Skeletal muscle cell (primary cell): ENCODE measurements at places on chromosomes 16 and 17.
A peak's percentile ranks its signal among the peaks of the same experiment; 100 is the strongest.

DNA sequence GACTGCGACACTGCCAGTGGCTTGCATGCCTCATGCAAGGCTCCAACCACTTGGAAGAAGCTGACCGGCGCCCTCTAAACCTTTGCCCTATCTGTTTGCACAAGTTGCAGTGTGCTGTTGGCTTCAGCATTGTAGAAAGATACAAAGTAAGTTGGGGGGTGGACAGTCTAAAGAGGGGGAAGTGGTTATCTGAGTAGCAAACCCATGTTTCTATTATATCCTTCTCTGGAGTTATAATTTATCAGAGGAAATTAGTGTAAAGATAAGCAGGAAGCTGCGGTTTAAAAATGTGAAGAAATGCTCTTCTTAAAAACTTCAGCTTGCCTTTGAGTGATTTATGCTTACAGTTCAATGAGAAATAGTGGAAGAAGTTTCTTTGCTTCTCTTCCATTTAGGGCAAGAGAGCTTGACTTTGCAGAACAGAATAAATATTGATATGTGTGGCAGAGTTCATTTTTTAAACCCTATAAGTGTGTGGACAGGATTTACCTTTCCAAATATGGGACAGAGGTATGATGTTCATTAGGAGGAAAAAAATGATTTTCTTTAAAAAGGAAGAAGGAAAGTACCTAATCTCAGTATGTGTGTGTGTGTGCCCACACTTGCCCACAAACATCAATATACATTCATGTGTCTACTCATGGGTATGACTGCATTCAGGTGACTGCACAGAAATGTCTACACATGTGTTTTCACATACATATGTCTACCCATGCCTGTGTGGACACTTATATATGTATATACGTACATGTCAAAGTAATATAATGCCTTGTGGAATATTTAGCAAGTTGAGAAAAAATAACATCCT lies 8.1 kb downstream of the AMZ2 start:
- no peak for DNase-seq

DNA sequence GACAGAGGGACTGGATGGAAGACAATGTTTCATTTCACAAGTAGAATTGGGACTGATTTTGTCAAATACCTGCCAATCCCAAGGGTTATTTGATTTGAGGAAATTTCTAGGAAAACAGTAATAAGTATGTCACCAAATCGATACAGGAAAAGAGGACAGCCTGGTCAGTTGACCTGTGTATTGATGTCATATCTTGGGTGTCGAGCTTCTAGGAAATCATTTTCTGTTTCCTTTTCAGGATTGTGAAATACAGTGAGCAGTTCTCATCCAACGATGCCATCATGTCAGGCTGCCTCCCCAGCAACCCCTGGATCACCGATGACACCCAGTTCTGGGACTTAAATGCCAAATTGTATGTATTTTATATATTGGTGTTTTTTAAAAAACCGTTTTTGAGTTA lies 56.1 kb downstream of the RGS9 start:
- DNase-seq, result no peak

- DNase-seq, result no peak
These were observed 542 bp downstream of the KLHL36 start for GRCh38 chr16:84648595-84649510.

GRCh38 chr16:55120408-55120807 lies 189.7 kb downstream of the IRX5 start:
- no peak for DNase-seq

DNA sequence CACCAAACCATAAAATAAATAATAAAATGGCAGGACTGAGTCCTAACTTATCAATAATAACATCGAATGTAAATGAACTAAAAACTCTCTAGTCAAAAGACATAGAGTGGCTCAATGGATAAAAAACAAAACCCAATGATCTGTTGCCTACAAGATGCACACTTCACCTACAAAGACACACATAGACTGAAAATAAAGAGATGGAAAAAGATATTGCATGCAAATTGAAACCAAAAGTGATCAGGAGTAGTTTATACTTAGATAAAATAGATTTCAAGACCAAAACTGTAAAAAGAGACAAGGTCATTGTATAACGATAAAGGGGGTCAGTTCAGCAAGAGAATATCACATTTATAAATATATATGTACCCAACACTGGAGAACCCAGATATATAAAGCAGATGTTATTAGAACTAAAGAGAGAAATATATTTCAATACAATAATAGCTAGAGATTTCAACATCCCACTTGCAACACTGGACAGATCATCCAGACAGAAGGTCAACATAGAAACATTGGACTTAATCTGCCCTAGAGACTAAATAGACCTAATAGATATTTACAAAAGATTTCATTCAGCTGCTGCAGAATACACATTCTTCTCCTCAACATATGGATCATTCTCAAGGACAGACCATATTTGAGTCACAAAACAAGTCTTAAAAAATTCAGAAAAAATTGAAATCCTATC lies 29.8 kb downstream of the SLC47A2 start:
- DNase-seq, result no peak

DNA sequence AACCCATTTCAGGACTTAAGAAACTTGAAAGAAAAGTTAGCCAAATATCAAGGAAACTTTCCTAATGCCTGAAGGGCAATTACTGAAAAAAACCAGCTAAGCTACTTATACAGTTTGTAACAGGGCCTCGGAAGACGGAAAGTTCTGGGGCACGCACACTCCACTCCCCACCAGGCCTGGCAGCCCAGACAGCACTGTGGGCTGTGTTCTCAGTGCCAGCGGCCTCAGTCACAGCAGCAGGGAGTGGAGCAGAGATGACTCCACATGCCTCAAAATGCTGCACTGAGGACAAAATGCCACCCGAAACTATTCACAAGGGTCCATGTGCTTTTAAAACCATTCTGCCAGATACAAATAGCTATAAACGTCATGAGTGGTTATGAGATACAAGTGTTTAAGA lies 6.3 kb upstream of the ECI1 start:
- no peak for DNase-seq

GRCh38 chr16:4261557-4262172 lies 11.2 kb downstream of the TFAP4 start:
- no peak for DNase-seq

- DNase-seq, result no peak
These were observed 31.8 kb upstream of the PSMD7 start for GRCh38 chr16:74264811-74265210.

- no peak for DNase-seq
These were observed 51.3 kb downstream of the ADCY9 start for GRCh38 chr16:4064950-4065352.

GRCh38 chr16:26546573-26546972 lies 520.2 kb upstream of the C16orf82 start:
- DNase-seq, result no peak

- no peak for DNase-seq
These were observed 571 bp upstream of the NME1 start for GRCh38 chr17:51152766-51153209.

DNA sequence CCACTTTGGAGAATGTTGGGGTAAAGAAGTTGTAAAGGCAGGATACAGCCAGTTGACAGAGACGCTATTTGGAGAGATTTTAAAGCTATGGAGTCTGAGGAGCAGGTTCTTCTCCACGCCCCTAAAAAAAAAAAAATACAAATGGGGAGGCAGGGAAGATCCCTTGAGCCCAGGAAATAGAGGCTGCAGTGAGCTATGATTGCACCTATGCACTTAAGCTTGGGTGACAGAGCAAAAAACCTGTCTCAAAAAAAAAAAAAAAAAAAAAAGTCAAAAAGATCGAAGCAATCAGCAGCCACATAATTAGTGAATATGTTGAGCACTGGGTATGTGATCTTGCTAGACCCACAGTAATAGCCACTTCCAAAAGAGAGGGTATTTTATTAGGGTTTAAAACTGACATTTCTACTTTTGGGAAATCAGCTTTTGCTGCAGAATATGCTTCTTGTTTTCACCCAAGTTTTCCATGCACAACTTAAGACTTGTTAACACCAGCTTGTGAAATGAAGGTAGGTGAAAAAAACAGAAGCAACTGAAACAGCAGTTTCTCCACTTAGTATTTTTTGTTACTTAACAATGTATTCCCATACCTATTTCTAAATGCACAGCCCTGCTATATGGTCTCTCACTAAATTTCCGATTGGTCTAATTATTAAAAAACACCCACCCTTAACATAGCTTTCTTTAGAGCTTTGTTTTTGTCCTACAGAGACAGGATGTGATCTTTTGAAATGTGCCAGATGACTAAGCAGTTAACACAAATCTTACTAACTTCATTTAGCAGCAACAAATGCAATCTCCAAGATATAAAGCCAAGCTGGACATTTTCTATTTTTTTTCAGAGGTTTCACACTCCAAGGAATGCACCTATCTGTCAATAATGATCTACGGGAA lies 2.5 kb upstream of the ARL6IP1 start:
- DNase-seq, result no peak

GRCh38 chr17:42016941-42017865 lies at the start of gene DNAJC7:
Gene DNAJC7 (minus strand): TSS chr17:42017439. CDS start chr17:42017416, 23 bp downstream.
- peak; percentile 73 for DNase-seq

- no peak for DNase-seq
These were observed 135.7 kb downstream of the PRKCA start for GRCh38 chr17:66438101-66438500.

- DNase-seq, result no peak
These were observed 2.8 kb downstream of the GRB7 start for GRCh38 chr17:39740357-39741111.

DNA sequence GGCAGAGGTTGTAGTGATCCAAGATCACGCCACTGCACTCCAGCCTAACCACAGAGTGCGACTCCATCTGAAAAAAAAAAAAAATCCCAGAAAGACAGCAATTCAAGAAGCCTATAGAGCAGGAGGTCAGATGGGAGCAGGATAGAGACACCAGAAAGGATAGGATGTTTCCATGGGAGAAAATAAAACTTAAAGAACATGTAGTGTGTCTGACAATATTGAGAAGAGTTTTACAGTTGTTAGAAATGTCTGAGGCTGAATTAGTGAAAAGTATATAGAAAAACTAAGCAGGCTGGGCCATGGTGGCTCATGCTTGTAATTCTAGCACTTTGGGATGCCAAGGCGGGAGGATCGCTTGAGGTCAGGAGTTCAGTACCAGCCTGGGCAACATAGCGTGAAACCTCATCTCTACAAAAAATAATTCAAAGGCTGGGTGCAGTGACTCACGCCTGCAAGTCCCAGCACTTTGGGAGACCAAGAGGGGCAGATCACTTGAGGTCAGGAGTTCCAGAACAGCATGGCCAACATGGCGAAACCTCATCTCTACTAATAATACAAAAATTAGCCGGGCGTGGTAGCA lies 15.3 kb upstream of the TRIM37 start:
- no peak for DNase-seq

- no peak for DNase-seq
These were observed 4.5 kb upstream of the SAMD14 start for GRCh38 chr17:50134206-50135110.

DNA sequence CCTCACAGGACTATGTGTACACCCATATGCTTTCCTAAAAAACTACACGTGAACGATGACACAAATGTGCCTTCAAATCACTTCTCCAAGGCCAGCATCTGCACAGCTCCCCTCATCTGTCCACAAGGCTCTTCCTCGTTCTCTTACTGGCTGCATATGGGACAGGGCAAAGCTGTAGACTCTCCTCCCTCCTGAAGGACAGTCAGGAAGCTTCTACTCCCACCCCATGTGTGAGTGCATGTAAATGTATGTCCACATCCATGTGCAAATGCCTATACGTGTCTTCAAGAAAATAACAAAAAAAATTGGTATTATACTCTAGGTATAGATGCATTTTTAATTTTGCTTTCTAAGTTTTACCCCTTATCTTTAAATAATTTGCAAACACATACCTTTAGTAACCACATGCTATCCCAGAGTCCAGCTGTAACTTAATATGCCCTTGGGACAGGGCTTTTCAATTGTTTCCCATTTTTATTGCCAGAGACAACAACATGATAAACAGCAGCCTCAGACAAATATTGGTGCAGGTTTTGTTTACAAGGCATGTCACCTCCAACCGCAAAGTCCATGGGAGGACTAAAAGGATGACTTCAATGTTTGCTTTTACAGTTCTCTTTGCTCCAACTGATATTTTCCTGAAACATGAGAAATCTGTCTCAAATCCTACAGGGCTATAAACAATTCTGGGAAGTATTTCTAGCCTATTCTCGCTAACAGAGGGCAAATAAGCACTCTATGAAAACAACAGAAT lies 31.6 kb upstream of the FAAP100 start:
- DNase-seq, result no peak

DNA sequence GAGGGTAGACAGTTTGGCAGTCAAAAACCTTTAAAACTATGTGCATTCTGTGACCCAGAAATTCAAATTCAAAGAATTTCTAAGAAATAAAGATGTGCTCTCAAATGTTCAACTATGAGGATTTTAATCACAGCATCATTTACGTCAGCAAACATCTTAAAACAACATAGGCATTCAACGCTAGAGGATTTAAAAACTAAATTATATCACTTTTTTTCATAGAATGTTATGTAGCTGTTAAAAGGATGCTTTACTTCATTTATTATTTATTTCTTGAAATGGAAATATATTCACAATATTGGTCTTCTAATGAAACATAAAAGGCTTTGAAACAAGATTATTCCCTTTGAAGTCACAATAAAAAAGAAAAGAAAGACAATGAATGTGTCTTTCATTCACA lies 3.6 kb downstream of the GLP2R start:
- no peak for DNase-seq

DNA sequence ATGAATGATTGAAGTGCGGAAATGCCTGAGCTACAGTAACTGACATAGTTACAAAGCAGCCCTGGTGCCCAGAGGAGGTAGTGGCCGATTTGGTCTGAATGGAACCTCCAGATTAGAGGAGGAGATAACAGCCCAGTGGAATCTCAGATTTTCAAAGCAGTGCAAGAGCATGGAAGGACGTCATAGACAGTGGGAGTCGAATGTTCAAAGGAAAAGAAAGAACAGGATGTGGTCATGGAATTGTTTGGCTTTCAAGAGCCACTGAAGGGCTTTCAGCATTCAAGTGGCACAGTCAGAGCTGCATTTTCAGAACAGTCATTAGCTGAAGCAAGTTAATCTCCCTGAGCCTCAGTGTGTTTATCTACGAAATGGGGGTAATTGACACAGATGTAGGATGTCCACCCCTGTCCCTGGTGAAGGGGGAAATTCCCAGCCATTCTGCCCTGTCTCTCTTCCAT lies 104.6 kb upstream of the CACNG3 start:
- no peak for DNase-seq

DNA sequence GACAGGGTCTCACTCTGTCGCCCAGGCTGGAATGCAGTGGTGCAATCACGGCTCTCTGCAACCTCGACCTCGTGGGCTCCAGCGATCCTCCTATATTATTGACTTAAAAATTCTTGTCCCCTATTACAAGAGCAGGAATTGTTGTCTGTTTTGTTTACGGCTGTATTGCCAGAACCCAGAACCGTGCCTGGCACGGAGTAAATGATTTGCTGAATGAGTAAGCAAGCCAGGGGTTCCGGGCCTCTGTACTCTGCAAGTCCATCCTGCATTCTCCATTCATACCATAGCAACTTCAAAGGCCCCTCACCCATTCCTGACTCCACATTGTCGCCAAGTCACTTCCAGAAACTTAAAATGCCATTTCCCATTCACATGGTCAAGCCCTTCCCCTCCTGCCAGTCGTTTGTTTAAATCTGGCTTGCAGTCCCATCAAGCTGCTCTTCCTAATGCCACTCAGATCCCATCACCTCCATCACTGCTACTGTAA lies 6.9 kb downstream of the ADCY9 start:
- DNase-seq, result no peak
